ENCODE measurements at places on chromosomes 16 and 17. TPM values are rescaled to one million over a fixed set of nuclear protein-coding genes. Genes with fewer than 3 reads are reported as not detected.

GRCh38 chr16:8866118-8866883 is 2.5 kb downstream of the CARHSP1 start:
- no peak for DNase-seq

DNA sequence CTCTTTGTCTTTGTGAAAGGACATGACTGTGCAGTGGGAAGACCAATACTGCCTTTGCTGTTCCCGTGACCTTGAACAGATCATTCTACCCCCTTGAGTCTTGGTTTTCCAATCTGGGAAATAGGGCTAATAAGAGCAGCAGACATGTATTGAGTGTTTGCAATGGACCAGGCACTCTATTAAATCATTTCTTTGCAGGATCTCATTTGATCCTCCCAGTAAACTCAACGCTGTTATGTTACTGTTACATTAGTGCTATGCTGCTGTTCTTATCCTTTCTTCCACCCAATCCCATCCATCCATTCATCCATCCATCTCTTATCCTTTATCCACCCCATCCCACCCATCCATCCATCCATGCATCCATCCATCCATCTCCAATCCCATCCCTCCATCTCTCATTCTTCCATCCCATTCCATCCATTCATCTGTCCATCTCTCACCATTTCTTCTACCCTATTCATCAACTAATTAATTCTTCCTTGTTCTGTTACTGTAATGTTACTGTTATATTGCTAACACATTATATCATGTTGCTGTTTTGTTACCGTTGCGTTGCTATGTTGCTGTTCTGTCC is 65.1 kb downstream of the ABCC6 start:
- no peak for DNase-seq

Gene NAGS
- total RNA-seq, result 1.7 TPM

GRCh38 chr17:3474212-3474611 is 1.6 kb upstream of the ASPA start:
- no peak for DNase-seq

DNA sequence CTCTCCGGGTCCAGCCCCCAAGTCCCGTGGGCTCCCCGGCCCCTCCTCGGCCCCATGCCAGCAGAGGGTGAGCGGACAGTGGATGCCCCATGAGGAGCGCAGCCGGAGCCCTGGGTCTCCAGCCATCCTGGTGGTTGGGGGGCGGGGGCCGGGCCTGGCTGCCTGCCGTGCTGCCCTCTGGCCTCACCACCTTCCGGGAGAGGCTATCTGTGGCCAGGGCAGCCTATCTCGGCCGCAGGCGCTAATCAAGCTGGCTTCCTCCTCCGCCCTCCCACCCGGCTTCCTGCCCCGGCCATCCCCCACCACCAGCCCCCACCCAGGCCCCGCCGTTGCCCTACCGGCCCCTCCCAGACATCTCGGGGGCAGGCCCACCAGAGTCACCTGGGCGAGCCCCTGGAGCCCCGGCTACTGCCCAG is 46.8 kb downstream of the ZFPM1 start:
- no peak for DNase-seq

- DNase-seq, result no peak
Observed at GRCh38 chr16:77540646-77541045, 105.8 kb upstream of the ADAMTS18 start.

DNA sequence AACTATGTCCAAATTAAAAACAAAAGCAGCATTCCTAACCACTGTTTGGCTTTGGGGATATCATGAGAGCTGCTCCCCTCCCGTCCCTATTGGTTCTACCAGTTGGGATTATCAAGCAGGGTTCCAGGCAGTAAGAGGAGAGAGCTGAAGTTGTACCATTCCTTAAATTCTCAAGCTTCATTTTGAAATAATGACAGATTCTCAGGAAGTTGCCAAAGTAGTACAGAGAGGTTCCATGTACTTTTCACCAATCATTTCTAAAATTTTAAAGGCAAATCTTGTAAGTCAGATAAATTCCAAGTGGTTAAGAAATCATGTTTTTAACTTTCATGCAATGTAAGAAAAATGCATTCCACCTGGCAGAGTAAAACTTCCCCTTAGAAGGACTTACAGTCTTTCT is 36.9 kb downstream of the TEX2 start:
- DNase-seq, result no peak

DNA sequence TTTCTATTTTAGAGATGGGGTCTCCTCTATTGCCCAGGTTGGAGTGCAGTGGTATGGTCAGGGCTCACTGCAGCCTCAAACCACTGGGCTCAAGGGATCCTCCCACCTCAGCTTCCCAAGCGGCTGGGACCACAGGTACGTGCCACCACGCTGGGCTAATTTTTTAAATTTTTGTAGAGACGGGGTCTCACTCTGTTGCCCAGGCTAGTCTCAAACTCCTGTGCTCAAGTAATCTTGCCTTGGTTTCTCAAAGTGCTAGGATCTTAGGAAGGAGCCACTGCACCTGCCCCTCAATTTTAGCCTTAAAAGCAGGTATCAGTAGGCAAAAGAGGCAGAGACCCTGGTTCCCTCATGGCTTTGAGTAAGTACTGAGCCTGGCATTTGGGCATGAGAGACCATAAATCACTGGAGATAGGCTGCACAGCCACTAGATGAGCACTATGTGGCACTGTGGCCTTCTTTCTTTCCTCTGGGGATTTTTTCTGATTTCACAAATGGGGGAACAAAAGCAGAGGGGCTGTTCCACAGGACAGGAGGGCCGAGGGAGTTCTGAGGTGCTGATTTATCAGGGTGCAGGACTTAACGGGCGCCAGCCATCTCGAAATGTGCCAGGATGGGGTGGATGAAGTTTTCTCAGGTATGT is 82.2 kb downstream of the PLXDC1 start:
- DNase-seq, result no peak

Gene FTO
- total RNA-seq, result 53.1 TPM

GRCh38 chr17:75634754-75635609 is 1.7 kb downstream of the SMIM5 start:
- no peak for DNase-seq

GRCh38 chr16:72894293-72895151 is 153.4 kb downstream of the ZFHX3 start:
- no peak for DNase-seq

DNA sequence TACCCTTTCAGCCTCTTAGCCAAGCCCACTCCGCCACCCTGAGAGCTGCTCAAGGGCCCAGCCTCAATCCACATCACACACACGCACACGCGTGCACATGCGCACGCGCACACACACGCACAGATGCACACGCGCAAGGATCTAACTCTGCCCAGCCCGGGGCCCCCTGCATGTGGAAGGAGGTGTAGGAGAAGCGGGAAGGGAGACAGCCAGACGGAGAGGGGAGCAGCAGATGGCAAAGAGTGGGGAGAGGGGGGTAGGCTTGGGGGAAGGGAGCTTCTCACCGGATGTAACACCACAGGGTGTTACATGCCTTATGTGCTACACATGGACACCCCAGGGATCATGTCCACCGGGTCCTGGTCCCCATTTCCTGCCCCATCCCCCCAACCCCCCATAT is 15.3 kb downstream of the DLG4 start:
- DNase-seq, result no peak

- DNase-seq, result no peak
Observed at GRCh38 chr17:59914274-59914854, 21.4 kb downstream of the RPS6KB1 start.

Measured in activated CD4-positive, alpha-beta memory T cell treated with anti-CD3 and anti-CD28 coated beads for 36 hours (primary cell).